ENCODE measurements at places on chromosomes 7 and 10.

DNA sequence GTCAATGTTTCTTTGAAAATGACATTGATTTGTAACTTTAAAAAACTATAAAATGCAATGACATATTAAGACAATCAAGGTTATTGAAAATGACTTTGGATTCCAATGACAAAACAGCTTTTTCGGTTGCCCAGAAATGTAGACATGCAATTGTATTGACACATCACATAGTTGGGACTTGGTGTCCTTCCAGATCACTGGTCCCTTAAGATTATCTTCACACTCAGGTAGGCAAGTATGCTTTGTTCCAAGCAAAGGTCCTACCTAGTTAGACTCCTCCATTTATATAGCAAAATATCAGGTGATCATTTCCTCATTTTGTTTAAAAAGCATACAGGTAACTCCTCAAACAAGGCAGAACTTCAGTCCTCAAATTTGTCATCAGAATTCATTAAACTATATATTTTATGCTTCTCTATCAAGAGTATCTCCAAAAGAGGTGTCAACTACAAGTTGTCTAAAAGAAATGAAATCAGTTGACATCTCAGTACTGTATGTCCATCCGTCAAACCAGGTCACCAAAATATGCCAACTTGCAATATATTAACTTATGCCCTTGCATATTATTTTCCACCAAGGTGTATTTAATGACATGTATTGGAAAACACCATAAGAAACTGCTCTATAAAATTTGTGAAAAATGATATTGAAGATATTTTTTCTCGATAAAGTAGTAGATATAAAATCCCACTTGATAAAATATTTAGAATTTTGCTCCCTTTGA lies 64.6 kb downstream of the TSPAN12 start:
- no peak for DNase-seq

- no peak for DNase-seq
These were observed 114.3 kb upstream of the ODAD2 start for GRCh38 chr10:28113202-28113601.

GRCh38 chr7:108660465-108660864 lies 90.8 kb downstream of the DNAJB9 start:
- DNase-seq, result no peak

DNA sequence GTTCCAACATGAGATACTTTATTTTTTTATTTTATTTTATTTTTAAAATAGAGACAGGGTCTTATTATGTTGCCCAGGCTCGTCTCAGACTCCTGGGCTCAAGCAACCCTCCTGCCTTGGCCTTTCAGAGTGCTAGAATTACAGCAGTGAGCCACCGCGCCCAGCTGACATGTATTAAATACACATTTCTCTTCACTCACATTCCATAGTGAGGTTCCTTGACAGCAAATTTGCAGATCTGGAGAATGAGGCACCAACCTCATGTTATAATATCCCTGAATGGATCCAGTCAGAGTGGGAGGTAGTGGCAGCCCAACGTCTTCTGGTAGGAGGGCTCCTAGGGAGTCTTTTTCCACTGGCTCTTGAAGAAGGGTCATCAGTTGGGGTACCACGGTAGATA lies 46.1 kb downstream of the OGDH start:
- DNase-seq, result no peak

GRCh38 chr10:11886851-11887250 lies 63.7 kb downstream of the PROSER2 start:
- DNase-seq, result no peak

GRCh38 chr7:130277763-130278643 lies 11.3 kb downstream of the CPA2 start:
- DNase-seq, result peak; percentile 66

- no peak for DNase-seq
These were observed 6.0 kb downstream of the NODAL start for GRCh38 chr10:70435241-70436085.

GRCh38 chr10:78341953-78342614 lies 308.4 kb downstream of the RPS24 start:
- no peak for DNase-seq

DNA sequence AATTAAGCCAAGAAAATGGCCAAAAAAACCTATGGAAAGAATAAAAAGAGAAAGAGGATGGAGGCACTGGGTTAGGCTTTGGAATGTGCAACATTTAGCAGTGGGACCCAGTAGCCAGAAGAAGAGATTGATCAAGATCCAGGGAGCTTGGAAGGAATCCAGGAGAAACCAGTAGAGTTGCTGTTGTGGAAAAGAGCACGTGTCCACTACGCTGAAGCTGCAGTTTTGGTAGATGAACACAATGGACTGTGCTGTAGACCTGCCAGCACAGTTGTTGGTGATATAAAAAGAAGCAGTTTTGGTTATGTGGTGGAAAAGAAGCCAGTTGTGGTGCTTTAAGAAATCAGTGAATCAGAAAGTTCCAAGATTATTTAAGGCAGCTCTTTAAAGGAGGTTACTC lies 802.2 kb upstream of the POM121L12 start:
- no peak for DNase-seq

DNA sequence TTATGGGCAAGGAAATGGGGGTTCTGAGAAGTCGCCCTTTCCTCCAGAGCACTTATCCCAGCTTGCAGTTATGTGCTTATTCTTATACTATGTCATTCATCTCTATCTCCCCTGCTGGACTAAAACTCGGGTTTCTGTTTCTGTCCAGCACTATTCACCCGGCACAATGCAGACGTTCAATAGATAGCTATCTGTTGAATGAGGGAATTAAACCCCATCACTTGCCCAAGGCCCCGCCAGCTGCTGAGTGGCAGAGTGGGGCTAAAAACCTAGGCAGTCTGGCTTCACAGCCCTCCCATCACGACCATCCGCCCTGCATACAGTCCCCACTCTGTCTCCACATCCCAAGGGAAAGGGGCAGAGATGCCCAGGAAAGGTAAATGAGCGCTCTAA lies 5.4 kb downstream of the SLIT1 start:
- DNase-seq, result no peak

GRCh38 chr10:56449770-56450169 lies 88.7 kb upstream of the ZWINT start:
- DNase-seq, result no peak

DNA sequence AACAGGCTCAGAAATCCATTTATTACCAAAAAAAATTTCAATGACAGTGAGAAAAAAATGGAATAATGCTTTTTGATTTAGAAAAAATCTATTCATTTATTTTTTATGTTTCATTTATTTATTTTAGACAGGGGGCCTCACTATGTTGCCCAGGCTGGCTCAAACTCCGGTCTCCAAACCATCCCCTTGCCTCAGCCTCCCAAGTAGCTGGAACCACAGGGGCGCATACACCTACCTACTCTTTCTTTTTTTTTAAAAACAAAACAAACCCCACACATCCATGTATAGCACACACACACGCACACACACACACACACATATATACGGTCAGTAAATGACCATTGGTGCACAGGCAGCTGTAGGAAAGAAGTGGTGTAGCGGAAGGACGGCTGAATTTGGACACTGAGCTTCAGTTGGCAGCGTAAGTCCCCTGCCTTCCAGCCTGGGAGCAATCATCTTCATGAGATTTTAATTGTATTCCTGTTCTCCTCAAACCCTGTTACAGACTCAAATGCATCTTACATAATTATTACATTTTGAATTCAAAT lies 28.8 kb downstream of the ARL4A start:
- DNase-seq, result no peak

GRCh38 chr10:70459774-70460490 lies 18.5 kb upstream of the NODAL start:
- no peak for DNase-seq

DNA sequence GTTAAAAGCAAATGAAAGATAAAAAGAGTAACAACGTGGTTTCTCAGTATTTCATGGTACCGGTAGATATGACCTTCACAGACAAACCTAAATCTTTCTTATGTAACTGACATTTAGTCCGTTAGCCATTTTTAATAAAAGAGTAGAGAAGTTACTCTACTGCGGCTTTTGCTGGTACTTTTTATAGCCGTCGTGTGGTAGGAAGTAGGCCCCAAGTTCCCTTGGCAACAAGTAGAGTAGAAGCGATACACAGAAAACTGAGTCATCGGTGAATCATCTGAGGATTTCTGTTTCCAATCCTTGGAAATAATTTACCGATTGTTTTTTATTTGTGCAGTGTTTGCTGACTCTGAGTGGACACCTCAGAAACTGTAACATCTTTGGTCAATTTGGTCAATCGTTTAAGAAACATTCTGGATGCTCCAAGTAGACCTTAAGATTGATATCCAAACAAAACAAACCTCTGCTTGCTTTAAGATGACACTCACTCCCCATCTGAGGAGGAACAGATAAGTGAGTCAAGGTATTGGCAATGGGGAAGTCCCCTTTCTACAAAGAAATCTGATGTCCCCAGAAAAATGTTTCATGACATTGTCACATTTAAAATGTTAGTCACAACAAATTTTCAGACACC lies 63.9 kb upstream of the AHR start:
- DNase-seq, result no peak

DNA sequence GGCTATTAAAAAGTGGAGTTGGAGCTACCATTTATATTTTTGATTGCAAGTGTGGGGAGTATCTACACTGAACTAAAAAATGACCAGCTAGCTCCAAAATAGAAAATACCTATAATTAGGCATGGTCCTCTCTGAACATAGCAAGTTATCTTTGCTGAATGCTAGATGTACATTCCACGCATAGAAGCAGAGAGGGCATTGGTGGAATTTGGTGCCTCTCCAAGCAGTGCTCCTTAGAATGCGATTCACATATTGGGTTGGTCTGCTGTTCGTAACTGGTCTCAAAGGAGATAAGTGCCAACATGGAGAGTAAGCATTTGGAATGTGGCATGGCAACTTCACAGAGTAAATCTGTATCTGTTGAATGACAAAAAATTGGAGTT lies 196.2 kb downstream of the PTN start:
- DNase-seq, result no peak

- DNase-seq, result no peak
These were observed 42.5 kb upstream of the AHR start for GRCh38 chr7:17255926-17256325.

DNA sequence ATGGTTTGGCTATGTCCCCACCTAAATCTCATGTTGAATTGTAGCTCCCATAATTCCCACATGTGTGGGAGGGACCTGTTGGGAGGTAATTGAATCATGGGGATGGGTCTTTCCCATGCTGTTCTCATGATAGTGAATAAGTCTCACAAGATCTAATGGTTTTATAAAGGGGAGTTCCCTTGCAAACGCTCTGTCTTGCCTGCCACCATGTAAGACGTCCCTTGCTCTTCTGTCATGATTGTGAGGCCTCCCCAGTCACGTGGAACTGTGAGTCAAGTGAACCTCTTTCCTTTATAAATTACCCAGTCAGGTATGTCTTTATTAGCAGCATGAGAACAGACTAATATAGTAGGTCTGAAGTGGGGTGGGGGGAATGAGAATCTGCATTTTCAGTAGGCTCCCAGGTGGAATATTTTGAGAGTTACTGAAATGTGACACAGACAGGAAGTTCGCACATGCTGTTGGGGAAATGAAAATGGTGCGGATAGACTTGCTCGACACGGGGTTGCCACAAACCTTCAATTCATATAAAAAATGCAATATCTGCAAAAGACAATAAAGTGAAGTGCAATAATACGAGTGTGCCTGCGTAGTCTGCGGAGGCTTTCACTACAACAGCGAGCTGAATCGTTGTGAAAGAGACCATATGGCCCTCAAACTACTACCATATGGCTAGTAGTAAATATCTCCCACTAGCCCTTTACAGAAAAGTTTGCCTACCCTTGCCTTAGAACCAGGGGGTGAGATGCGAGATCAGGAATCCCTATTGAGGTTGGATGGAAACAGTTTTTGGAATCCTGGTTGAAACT lies 166.1 kb downstream of the GRK5 start:
- DNase-seq, result no peak

- no peak for DNase-seq
These were observed 36.2 kb downstream of the STAMBPL1 start for GRCh38 chr10:88916231-88916630.

DNA sequence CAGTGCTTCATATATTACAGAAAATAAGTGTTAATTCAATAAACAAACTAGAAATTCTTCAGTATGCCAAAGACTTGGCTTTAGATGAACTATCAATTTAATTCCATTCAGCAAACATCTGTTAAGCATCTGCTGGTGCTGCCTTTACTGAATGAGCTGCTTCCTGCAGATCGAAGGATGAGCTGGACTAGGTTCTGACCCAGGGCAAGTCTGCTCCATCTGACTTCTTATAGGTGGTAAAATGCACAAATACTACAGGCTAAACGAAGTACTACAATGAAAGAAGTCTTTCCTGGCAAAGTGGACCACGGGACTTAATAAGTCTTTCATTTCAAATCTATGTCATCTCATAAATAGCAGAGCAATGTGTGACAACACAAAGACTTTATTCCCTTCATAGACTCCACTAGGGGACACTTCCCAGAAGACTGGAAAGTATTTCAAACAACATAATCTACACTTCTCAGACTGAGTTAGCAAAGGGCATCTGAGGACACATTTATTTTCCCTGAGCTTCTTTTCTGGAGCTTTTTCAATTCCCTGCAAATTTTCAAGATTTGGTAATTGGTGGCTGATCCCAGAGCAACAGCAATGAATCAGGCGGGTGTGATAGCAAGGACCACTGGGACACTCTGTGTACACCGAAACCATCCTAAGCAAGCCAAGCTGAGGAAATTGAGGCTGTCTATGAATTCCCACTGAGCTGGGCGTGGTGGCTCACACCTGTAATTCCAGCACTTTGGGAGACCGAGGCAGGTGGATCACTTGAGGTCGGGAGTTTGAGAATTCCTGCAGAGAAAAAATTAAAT lies 108.9 kb upstream of the FRMD4A start:
- DNase-seq, result no peak

- no peak for DNase-seq
These were observed 2.0 kb upstream of the TBXAS1 start for GRCh38 chr7:139827042-139827441.

DNA sequence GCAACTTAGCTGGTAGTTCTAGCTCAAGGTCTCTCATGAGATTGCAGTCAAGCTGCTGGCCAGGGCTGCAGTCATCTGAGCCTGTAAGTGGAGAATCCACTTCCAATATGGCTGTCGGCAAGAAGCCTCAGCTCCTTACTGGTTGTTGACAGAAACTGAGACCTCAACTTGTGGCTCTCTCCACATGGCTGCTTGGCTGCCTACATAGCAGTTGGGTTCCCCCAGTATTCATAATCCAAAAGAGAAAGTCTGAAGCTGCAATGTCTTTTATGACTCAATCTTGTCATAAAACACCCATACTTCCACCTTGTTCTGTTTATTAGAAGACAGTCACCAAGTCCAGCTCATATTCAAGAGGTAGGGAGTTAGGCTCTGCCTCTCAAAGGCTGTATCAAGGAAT lies 334.9 kb upstream of the KMT2E start:
- DNase-seq, result no peak

DNA sequence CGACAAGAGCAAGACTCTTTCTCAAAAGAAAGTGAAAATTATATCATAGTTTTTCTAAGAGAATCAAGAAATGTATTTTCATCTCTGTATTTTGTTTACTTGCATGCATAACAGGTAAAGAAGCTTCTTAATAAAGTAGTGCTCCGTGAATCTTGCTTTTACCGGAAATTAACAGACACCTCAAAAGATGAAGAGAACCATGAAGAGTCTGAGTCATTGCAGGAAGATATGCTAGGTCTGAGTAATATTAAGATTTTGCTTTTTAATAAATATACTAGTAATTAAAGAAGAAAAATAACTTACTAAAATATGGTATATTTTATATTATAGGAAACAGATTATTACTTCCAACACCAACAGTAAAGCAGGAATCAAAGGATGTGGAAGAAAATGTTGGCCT lies 39.5 kb upstream of the STOX1 start:
- no peak for DNase-seq

- DNase-seq, result no peak
These were observed 166.7 kb downstream of the PTPN20 start for GRCh38 chr10:47077941-47078340.
